ENCODE measurements at places on chromosomes 12 and 14.

DNA sequence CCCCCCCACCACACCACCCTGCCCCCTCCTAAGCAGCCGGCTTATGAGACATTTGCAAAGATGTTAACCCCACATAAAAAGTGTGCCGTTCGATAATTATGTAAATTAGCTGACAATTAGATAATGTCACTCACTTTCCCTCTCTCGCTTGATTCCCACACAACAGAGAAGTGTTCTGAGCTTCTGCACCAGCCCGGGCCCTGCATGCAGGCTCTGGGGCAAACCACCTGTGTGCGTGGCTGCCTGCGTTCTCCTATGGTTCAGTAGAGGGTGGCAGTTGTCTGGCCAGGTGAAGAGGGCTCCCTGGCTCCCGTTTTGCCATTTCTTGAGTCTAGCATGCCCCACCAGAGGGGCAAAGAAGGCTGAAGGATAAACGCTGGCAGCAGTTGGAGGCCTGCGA lies 68.0 kb downstream of the NRXN3 start:
- DNase-seq: no peak

GRCh38 chr12:121000530-121000929 lies 15.8 kb downstream of the C12orf43 start:
- DNase-seq: no peak

- no peak for DNase-seq
Measured at GRCh38 chr12:16972923-16973770, 367.2 kb upstream of the LMO3 start.

DNA sequence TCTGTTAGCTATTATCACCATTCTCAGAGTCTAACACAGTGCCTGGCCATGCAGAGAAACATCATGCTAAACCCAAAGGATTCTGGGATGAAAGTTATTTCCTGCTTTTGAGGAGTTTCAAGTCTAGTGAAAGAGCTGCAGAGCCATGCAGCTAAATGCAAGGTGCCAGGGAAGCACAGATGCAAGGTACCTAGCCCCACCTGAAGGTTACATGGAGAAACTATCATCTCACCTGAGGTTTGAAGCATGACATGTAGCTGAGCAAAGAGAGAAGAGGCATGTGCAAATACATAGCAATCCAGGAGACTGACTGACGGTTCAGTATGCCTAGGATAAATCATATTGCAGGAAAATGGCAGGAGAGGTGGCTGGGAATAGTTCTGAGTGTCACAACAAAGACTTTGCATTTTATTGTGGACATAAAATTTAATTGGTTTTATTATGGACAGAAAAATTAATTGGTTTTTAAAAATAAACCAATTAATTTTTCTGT lies 170.4 kb downstream of the PRKD1 start:
- DNase-seq: no peak

All from astrocyte of the spinal cord (primary cell).